T-helper 2 cell treated with Interferon-gamma antibody and Interleukin-4, amounts not matched to agents 5 μg/mL and 100 μg/mL, for 36 hours (primary cell): ENCODE measurements at places on chromosomes 11 and 22.
A peak's percentile ranks its signal among the peaks of the same experiment; 100 is the strongest.

DNA sequence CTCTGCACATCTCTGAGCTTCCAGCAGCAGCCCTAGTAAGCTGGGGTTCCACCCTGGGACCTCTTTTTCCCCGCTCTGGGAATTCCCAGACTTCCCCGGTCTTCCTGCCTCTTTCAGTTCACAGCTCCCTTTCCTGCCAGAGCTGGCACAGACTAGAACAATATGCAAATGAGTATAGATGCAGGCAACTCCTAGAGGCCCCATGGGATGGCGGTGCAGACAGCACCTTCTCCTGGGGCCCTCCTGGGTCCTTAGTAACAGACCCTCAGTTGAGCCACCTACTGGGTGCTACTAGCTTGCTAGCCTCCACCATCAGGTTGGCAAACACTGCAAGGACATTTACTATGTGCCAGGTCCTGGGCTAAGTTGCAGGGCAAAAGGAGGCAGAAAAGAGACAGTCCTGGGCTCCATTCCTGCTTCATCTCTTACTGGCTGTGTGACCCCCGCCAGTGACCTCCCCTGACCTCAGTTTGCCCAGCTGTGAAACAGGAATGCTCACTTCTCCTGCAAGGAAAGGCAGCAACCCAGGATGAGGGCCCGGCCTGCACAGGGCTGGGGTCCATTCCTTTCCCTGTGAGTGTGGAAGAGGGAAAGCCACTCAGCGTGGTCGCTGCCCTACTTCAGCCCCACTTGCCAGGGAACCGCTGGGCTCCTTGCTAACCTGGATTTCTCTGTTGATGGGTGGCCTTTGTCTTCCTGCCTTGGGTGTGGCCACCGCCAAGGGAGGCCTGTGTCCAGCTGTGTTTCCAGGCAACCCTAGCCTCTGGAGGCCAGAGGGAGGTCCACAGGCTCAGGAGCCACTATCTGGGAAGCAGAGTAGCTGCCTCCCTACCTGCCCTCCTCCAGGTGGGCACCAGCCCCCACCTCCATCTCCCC, 7.3 kb downstream of the RELT start:
- no peak for DNase-seq

GRCh38 chr11:44611687-44612434, 46.4 kb downstream of the CD82 start:
- peak; percentile 50 for DNase-seq

DNA sequence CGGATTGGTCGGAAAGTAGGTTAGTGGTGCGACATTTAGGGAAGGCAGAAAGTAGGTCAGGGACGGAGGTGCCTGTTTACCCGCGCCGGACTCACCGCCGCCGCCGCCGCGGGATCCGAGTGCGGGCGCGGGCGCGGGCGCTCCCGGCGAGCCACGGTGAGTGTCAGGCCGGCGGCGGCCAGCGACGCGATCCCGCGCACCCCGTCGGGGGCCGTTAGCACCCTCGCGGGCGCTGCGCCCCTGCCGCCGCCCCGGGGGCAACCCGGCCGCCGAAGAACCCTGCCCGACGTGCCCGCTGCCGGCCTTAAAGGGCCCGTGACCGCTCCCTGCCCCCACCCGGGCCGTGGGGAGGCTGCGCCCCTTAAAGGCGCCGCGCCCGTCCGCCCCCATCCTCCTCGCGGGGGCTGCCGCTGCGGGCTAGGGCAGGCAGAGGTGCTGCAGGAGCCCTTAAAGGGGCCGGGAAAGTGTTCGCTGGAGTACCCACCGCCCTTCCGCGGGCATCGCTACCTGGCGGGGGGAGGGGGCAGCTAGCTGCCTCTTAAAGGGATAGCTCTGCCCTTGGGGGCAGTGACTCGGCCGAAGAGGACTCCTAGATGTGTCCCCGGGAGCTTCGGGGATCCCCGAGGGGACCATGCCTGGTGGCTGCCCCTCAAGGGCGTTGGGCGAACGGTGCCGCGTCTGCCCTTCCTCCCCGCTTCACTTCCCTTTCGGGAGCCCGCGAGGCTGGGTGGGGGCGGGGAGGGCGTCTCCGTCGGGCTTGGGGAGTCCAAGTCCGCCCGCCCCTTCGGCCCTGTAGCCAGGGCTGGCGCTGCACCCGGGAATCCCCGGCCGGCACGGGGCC, at the start of gene BMAL1:
BMAL1 (plus strand) TSS at position 23 of the 841 bp plus-strand sequence. CDS start 76,519 bp downstream, outside the sequence.
- DNase-seq = peak; percentile 38

GRCh38 chr11:128717516-128717915, 23.6 kb downstream of the FLI1 start:
- no peak for DNase-seq

- no peak for DNase-seq
Observed at GRCh38 chr22:25219211-25219689, at the start of gene CRYBB2. TSS of gene CRYBB2 (plus strand) at chr22:25219639. CDS start at chr22:25221430, 1,791 bp downstream.

DNA sequence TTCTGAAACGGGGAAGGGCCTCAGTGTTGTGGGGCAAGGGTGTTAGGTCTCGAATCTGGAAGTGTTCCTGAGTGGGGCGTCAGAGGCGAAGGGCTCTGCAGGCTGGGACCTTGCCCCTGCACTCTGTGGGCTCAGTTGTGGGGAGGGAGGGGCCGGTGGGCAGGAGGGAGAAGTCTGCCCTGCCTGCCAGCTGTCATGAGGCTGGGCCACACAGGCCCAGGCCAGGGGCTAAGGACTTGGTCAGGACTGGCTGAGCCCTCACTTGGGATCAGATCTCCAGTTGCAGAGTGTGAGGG, at the start of gene CRACR2B:
CRACR2B (plus strand) TSS at position 23 of the 296 bp plus-strand sequence. CDS start 689 bp downstream, outside the sequence.
- DNase-seq = no peak

DNA sequence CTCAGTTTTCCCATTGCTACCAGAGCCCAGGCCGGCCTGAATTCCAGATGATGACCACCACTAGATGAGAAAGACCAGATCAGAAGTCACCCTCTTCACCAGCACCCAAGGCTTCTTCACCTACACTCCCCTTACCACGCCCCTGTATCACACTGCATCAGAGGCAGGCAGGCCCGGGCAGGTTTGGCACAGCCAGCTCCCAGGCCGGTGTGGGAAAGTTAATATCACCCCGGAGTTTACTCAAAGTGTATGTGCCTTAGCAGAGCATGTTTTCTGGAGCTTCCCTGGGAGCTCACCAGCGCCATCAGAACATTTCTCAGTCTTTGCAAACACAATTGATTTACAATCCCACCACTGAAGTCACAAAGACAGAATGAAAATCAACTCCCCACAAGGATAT, 47.5 kb upstream of the POU2AF1 start:
- no peak for DNase-seq

- no peak for DNase-seq
Observed at GRCh38 chr11:40337118-40337517, 1122.3 kb downstream of the LRRC4C start.

GRCh38 chr11:33753304-33753967, 17.2 kb upstream of the CD59 start:
- DNase-seq = no peak

- DNase-seq = no peak
Observed at GRCh38 chr11:101741479-101742175, 157.8 kb upstream of the TRPC6 start.

DNA sequence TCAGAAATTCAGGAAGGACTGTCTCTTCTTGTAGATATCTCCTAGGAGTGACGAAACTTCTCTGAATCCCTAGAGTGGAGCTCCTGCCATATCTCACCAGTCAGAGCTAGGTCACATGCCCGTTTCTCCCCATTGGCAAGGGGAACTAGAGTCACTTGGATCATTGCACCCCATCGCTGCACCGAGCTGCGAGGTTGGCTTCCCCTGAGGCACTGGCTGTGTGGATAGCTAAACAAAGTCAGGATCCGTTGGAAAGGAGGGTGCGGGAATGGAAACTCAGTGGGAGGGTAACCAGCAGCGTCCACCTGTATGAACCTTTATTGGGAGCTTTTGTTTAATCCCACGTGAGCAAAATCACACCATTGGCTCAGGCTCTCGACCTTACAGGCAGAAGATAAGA, 283.8 kb downstream of the BRD1 start:
- DNase-seq = no peak

DNA sequence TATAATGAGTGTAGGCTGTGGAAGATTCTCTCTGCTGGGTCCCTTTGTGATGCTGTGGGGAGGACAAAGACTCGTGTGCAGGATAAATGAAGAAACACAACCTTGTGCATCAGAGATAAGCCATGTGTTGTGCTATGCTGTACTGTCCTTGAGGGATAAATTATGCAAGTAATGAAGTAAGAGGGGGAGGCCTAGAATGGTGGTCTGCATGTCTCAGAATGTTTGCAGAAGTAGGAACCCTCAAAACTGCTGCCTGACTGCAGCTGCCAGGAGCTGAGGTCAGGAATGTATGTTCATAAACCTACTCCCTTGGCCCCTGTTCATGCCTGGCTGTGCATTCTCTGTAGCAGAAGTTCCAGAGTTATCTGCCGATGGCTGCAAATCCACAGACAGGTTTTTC, 4.6 kb upstream of the SMCO4 start:
- no peak for DNase-seq

- no peak for DNase-seq
Observed at GRCh38 chr11:12045914-12046635, 37.6 kb upstream of the DKK3 start.

- DNase-seq = no peak
Observed at GRCh38 chr22:39627865-39628562, 57.5 kb downstream of the CACNA1I start.

GRCh38 chr11:83158965-83159901, 2.3 kb downstream of the PCF11 start:
- DNase-seq = no peak

DNA sequence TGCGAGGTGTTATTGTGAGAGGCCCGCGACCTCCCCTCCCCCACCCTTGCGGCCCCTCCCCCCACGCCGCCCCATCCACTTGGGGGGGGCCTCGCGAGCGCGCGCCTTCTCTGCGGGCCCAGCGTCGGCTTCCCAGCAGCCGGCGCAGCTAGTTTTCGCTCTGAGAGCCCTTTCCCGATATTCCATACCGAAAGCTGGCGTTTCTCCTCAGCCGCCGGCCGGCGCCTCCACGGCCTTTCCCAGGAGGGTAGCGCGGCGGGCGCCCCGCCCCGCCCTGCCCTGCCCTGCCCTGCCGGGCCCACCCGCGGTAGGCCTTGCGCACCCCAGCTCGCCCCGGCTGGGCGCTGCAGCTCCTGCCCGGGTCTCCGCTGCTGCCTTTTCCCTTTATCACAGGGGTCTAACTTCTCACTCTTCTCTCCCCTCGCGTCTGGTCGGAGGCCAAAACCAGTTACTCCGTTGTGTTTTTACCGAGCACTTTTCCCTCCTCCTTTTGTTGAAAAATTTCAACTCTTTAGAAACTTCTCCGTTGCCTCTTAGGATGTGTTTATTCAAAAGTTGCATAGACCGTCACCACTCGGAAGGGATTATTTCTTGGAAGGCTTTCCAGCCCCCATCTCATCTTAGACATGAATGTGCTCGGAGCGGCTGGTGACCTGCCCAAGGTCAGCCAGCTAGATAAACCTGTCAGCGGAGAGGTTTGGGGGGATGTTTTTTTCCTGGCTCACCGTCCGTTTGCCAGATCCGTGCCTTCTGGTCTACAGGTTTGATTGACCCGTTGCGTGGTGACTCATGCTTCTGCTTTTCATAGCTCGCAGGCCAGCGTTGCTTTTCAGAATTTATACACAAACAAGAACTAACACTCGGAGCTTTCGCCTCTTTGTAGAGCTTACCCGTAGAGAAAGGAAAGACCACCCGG, 648 bp downstream of the PAFAH1B2 start:
- peak; percentile 24 for DNase-seq

GRCh38 chr11:59247531-59248227, 35.0 kb upstream of the MPEG1 start:
- no peak for DNase-seq

DNA sequence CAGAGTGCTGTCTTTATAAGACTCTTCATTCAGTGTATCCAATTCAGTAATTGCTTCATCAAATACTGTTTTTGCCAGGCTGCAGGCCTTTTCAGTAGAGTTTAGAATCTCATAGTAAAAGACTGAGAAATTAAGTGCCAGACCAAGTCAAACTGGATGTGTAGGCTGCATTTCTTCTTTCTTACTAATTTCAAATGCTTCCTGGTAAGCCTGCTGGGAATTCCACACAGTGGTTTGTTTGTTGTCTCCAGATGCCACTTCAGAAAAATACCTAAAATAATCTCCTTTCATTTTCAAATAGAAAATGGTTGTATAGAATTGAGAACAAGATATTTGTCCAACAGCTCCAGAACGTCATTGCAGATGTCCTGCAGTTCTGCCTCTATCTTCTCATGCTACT, 34.7 kb downstream of the LDHAL6A start:
- no peak for DNase-seq

DNA sequence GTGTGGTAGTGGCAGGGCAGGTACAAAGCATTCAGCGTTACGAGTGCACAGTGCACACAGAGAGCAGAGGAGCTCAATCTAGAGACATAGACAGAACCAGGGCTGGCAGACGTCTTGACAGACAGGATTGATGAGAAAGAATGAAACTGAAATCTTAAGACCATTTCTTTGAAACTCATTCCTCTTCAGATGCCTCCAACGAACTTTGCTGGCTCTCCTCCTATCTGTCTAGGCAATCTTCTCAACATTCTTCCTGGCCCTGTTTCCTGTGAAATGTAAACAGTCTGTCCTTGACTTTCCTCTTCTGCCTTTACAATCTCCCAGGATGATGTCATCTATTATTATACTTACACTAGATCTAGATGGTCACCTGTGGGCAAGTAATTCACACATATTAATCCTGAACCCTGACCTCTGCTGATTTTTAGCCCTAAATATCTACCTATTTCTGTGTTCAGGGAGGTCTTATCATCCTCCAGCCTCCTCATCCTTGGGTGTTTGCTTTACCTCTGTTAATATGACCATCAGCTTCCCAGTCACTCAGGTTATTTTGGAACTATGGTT, 119.5 kb downstream of the ENTHD1 start:
- DNase-seq = peak; percentile 54

DNA sequence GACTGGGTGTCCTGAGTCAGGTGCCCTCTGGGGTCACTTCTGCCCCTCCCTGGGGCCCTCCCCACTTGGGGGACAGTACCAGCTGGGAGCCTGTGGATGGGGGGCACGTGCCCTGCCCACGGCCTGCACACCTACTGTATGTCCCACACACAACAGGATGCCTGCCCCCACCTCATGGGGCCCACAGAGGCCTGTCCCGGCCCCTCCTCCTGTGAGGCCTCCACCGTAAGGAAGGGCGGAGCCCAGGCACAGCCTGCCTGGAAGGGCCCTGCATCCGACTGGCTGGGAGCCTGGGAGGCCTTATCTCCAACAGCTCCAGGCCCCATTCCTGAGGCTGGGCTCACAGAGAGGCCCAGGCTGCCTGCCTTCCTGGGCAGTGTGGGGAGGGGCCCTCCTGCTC, 47.8 kb downstream of the BRSK2 start:
- DNase-seq = no peak

DNA sequence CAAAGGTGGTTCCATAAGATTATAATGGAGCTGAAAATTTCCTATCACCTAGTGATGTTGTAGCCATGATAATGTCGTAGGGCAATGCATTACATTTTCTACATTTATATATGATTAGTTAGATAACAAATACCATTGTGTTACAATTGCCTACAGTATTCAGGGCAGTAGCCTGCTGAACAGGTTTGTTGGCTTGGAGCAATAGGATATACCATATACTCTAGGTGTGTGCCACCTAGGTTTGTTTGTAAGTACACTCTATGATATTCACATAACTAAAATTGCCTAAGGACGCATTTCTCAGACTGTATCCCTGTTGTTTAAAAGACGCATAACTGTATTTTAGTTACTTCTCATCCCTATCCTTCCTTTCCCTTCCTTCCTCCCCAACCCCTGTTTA, 13.6 kb downstream of the PLEKHB1 start:
- DNase-seq = no peak

GRCh38 chr11:120540744-120541465, 29.4 kb downstream of the GRIK4 start:
- no peak for DNase-seq

GRCh38 chr11:123640677-123641494, 13.5 kb downstream of the SCN3B start:
- DNase-seq = peak; percentile 28

GRCh38 chr11:86365546-86365945, 9.1 kb upstream of the CCDC81 start:
- no peak for DNase-seq
